ENCODE measurements at places on chromosomes 5 and 9.

GRCh38 chr5:93572101-93572607, 8.9 kb downstream of the NR2F1-AS1 start:
- no peak for DNase-seq

DNA sequence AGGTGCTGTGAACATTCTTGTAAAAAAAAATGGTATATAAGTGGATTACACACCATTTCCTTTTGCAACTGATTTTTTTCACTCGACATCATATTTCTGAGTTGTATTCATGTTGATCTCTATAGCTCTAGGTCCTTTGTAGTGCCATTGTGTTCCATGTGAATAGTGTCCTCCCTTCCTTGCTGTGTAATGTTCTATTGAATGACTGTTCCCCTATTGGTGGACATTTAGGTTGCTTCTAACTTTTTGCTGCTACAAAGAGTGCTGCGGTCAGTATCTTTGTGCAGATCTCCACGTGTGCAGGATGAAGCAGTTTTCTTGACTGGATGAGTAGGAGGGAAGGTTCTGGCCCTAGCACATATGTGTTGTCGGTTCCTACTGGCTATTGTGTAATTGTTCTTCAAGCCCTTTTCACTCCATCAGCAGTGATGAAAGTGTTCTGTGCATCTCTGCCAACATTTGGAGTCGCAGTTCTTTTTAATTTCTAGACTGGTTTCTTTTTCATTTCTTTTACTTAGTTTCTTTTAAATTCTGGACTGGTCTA, 20.2 kb downstream of the DAB2IP start:
- no peak for DNase-seq

DNA sequence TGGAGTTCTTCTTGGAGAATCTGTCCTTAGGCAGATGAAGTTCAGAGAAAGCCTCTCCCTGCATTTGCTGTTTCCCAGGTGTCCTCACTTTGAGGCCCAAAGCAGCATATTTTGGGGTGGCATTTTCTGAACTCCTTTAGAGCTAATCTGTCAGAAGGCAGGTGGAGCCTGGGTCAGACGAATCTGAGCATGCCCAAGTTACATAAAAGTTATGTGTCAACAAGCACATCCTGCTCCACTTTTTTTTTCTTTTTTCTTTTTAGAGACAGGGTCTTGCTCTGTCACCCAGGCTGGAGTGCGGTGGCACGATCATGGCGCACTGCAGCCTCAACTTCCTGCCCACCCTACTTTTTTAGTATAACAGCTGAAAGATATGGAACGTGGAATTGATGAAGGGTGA, 41.3 kb upstream of the HSPA9 start:
- no peak for DNase-seq

DNA sequence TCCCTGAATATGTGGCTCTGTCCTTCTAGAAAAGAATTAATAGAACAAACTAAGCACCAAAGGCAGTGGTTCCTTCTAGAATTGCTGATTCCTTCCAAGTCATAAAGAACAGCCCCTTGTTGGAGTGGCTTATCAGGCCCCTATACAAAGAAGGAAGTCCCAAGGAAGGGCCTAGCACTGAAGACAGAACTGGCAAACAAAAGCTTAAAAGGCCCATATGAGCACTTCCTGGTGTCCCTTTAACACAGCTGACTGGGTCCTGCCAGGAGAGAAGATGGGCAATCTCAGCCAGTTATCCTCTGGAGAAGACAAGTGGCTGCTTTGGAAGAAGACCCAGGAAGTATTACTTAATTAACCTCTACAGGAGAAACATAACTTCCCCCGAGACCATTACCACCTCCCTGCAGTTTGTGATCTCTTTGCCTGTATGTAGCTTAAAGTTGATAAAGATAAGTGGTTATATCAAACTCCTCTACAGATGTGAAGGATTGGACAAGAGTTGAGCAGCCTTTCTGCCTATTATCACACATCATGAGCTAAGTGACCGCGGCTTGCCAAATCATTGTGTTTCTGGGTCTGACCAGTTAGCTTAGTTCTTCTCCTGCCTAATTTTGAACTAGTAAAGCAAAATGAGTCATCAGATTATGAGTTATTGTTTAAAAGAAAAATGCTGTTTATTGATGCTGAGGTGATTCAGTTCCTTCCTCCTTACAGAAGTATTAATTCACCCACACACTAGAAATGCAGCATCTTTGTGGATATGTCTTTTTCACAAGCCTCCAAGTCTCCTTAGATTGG, 13.3 kb upstream of the STING1 start:
- DNase-seq, result no peak

DNA sequence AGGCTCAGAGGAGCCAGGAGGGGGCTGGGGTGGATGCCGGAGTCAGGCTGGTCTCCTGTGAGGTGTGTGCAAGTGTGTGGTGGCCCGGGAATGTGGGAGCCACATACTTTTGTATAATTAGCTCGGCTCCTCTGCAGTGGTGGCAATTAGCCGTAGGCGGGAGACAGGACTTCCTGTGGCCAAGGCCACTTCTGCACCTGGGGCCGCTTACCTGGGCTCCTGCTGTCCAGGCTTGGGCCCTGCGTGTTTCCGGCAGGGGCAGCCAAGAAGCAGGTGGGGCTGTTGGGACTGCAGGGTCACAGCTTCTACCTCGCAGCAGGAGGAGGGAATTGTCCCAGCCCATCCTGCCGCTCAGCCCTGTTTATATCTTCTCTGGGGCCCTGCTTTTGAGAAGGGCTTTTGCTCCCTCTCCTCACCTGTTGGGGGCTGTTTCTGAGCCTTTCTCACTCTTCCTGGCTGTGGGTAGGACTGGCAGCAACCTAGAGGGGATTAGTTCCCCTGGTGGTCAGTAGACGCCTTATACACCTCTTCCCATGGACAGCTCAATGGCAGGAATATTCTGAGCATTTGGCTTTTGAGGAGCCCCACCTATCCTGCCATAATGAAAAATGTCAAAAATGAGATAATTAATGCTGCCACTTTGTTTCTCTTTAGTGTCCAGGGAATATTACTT, 145.4 kb upstream of the PITX1 start:
- DNase-seq, result no peak

GRCh38 chr5:108637134-108637533, 110.6 kb upstream of the FER start:
- DNase-seq, result no peak

DNA sequence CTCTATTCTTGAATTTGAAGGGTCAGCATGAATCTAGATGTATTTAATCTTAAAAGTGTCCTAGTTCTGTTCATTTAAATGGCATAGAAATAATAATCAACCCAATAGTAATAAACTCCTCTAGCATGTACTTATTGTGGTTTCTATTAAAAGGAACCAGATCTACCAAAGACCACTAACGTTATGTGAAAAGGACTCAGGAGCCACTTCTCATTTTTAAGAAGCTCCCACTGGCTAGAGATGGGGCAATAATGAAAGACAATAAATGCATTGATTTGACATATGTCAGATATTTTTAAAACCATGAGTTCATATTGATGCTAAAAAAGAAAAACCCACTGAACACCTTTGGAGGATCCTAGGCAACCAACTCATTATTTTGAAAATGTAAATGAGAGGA, 191.9 kb downstream of the ATP10B start:
- DNase-seq, result no peak

DNA sequence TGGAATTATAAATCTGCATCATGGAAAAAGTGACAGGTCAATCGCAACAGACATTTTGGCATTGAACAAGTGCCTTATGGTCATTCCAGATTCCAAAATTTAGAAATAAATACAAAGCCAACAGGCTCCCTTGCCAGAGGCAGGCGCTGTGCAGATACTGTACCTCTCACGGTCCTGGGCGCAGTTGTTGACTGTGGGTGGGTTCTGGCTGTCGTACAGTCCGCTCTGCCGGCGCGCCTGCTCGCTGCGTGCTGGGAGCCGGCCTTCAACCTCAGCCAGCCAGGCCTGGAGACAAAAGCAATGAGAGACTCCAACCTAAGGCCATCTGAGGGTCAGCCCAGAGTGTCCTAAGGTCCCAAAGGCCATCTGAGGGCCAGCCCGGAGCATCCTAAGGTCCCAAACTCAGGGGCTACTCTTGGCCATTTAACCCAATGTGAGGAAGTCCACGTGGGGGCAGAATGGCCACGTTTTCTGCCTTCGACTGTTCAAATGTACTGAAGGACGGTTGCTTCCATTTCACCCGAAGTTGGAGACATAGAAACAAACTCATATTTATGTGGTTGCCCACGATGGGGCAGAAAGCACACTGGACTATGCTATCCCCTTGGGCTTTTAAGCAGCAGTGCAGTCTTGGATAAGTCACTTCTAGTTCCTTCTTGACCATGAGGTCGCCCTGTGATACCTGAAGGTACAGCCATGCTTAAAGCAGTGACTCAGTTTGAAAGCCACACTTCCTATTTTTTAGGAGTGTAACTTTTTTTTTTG, 65.2 kb downstream of the USP20 start:
- DNase-seq, result no peak

GRCh38 chr9:93154293-93154903, 20.3 kb upstream of the NINJ1 start:
- DNase-seq, result no peak

GRCh38 chr5:150576449-150576949, 64.0 kb upstream of the SYNPO start:
- no peak for DNase-seq

GRCh38 chr9:77420641-77421040, 227.5 kb downstream of the GNA14 start:
- no peak for DNase-seq

DNA sequence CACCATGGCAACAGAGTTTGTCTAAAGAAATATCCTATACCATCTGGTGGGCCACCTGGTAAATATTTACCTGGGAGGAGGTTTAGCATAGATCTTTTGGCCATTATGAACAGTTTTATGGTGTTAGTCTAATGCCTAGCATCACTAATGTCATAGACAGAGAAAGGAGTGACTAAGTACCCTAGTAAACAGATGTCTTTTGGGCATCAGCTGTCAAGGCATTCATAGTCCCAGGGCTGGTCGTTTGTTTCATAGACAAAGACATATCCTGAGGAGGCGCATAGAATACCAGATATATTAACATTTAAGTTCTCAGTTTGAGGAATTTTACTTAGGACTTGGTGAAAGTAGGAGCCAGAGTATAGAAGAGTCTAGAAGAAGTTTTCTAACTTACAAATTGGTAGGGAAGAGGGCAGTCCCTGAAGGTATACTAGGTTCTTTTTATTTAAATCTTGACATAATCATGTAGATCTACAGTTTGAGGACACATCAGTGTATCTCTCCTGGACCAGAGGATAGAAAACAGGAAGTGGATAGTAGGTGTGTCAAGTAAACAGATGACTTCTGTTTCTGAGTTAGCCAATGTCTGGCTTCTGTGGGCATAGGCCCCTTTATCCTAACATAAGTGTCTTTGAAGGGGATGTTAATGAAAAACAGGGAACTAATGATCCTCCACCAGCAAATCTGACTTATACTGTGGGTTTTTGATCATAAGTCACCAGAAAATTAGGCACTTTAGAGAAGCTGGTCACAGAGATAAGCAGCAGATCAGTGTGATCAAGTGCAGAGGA, 105.0 kb upstream of the PRSS3 start:
- DNase-seq, result no peak

- DNase-seq, result no peak
Observed at GRCh38 chr5:56142614-56143372, 90.3 kb downstream of the ANKRD55 start.

- DNase-seq, result no peak
Observed at GRCh38 chr9:129026442-129027223, 1.5 kb downstream of the SH3GLB2 start.

- DNase-seq, result no peak
Observed at GRCh38 chr9:88732128-88732527, 197.2 kb downstream of the NXNL2 start.

DNA sequence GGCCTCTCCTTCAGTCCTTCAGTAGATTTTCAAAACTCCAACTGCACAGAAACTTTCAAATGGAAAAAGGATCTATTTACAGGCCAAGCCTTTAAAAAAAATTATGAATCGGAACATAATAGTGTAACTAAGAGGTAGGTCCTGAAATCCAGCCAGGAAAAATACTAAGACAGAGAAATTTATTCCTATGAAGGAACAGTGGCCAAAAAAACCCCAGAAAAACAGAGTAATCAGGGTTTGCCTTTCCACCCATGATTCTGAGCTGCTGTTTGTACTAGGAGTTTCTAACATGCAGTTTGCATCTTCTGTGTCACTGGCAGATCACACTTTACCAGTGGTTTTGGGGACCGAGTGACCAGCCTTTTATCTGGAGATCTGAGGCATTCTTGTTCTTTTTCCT, 93.1 kb upstream of the TMED7 start:
- no peak for DNase-seq

DNA sequence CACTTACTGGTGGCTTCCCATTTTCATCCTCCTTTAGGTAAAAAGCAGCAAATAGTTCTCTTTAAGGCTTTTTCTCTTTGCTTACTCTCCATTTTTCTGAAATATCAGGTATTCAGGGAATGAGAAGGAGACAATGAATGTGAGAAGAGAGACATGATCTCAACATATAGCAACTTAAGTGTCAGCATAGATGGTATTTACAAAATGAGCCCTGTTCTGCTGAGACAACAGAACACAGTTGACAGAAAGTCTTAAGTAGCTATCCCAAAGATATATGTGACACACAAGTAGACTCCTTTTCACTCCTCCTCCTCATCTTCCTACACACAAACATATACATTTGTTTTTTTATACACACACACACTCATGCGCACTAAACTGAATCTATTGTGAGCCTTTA, 649.3 kb upstream of the WWC1 start:
- no peak for DNase-seq

GRCh38 chr5:180606215-180606785, 15.0 kb upstream of the SCGB3A1 start:
- DNase-seq, result no peak

GRCh38 chr5:43371821-43372220, 40.4 kb downstream of the CCL28 start:
- DNase-seq, result no peak

GRCh38 chr5:151695464-151695863, 8.7 kb upstream of the SPARC start:
- no peak for DNase-seq

DNA sequence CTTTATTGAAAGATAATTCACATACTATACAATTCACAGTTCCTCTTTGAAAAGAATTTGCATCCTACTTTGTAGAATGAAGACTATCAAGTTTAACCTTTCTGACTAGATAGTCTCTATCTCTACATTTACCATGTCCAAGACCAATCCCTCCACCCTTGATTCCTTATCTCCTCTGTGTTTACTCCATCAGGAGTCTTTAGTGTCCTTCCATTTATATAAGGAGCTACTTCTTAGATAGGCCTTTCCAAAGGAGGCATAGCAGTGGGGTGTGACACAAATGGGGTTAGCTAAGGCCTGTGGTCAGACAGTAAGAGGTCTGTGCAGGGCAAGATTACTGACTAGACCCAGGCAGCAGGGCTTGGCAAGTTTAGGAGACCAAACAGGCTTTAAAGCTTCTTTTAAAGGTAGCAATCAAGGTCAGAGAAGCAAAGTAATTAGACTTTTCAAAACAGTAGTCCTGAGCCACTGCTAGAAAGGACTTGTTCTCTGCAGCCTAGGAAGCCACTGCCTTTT, 11.1 kb upstream of the DMXL1 start:
- no peak for DNase-seq

All from CD8-positive, alpha-beta T cell (primary cell).